ENCODE measurements at places on chromosomes 3 and 15. TPM values are rescaled to one million over a fixed set of nuclear protein-coding genes. Genes with fewer than 3 reads are reported as not detected.

The CADM2 gene
- total RNA-seq, result 63.7 TPM

The TRAT1 gene
- total RNA-seq, result not detected

The CASR gene
- total RNA-seq, result not detected

The CHRNA7 gene
- 4.2 TPM for total RNA-seq

The GOLGA8O gene
- under 0.01 TPM for total RNA-seq

The SLC22A13 gene
- total RNA-seq, result under 0.01 TPM

The CCNL1 gene
- total RNA-seq, result 68.1 TPM

The SPINK8 gene
- total RNA-seq, result not detected

The FBLN2 gene
- total RNA-seq, result 9.1 TPM

The NOX5 gene
- total RNA-seq, result not detected

The DIPK2A gene
- 30.5 TPM for total RNA-seq

The CXCR6 gene
- not detected for total RNA-seq

The GOLGA8G gene
- total RNA-seq, result not detected

The IL17RE gene
- 0.49 TPM for total RNA-seq

The UBAP1L gene
- total RNA-seq, result 2.0 TPM

The TGM4 gene
- not detected for total RNA-seq

The CNTN6 gene
- total RNA-seq, result 10.8 TPM

The SLMAP gene
- 39.8 TPM for total RNA-seq

The SLC7A14 gene
- 5.2 TPM for total RNA-seq

The PRR23E gene
- total RNA-seq, result not detected

The ANKRD63 gene
- 0.49 TPM for total RNA-seq

The SOX14 gene
- not detected for total RNA-seq

The SATB1 gene
- total RNA-seq, result 86.5 TPM

The KLHL40 gene
- total RNA-seq, result not detected

All from temporal lobe (tissue), 4 donors.